ENCODE measurements at places on chromosomes 5 and 9.

GRCh38 chr9:129886226-129887174, 51.2 kb downstream of the USP20 start:
- no peak for DNase-seq

GRCh38 chr5:56565644-56566043, 249.7 kb upstream of the MAP3K1 start:
- no peak for DNase-seq

GRCh38 chr9:104903609-104904008, 24.3 kb downstream of the ABCA1 start:
- no peak for DNase-seq

- DNase-seq = no peak
Observed at GRCh38 chr5:143964919-143965318, 153.0 kb downstream of the HMHB1 start.

GRCh38 chr5:171858303-171858702, 72.7 kb downstream of the SMIM23 start:
- DNase-seq = no peak

Data from stimulated activated CD4-positive, alpha-beta T cell treated with anti-CD3 and anti-CD28 coated beads, Interleukin-4, amount 100 ng/mL, for 4 hours (primary cell).